ENCODE measurements at places on chromosomes 13 and 19.

GRCh38 chr13:57583529-57583928 is 48.0 kb upstream of the PCDH17 start:
- DNase-seq = no peak

- DNase-seq = no peak
Observed at GRCh38 chr19:37654118-37654517, 1.1 kb downstream of the ZFP30 start.

DNA sequence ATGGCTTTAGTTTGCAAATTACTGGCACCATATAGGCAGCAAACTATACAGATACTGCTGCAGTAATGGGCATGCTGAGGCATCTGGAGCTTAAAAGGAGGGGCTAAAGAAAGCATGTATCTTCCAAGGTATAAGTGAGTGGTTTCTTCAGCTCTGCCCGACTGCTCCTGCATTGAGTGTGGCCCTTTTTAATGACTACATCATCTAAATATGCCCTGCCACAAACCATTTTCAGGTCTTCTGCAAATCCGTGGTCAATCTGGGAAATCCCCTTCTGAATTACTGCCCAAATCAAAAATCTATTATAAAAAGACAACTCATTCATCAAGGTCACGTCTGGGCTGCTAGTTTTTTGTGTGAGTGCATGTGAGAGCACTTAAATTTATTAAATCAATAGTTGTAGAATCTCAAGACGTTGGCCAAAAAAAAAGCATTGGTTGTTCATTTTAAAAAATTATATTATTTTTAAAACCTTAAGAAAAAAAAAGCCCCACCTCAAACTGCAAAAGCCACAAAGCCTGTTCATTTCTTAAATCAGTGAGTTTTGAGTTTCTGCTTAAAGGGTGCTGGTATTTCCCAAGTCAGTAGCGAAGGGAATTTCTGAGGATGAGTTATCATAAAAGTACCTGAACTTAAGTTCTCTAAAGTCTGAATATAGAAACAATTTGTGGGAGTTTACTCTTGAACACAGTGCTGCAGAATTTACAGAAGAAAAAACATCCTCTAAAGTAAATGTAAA is 16.3 kb downstream of the LCP1 start:
- no peak for DNase-seq

DNA sequence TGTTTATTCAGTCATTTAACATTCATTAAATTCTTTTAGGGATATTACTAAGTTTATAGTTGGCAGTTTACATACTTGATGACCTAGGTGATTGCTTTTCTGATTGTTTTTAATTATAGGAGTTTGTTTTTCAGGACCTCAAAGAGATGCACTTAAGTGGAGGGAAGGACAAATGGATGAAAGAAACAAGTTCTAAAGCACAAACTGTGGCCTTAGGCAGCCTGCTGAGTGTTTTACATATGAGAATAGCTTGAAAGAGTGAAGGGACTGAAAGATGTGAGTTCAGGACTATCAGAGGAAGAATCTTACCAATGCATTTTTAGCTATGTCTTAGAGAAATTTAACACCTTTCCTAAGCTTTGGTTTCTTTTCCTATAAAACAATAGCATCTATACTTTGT is 402.6 kb downstream of the KLF12 start:
- no peak for DNase-seq

DNA sequence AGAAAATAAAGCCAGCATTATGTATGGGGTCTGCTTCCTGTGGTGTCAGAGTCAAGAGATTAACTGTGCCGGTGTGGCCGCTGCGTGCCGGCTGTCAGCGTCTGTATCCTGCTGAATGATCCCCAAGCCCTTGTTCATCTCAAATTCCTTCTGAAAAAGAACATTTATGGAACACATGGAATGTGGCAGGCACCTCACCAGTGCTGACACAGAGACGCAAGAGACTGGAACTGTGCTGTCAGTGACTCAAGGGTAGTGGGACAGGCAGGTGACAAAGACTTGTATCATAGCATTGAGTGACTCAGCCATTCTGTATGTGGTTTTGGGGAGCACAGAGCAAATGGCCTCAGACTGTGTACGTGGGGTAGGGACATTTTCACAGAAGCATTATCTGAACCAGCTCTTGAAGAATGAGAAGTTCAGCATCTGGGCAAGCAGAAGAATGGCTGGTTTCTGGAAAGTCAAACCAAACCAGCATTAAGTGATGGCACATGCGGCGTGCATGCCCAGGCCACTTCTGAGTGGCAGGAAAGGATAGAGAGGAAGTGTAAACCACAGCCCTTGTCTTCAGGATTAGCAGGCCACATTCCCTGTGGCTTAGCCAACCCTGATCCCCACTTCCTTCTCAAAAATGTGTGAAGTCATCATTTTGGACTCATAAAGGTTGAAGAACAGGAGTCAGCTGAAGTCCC is 54.0 kb upstream of the IRS2 start:
- peak; percentile 34 for DNase-seq

DNA sequence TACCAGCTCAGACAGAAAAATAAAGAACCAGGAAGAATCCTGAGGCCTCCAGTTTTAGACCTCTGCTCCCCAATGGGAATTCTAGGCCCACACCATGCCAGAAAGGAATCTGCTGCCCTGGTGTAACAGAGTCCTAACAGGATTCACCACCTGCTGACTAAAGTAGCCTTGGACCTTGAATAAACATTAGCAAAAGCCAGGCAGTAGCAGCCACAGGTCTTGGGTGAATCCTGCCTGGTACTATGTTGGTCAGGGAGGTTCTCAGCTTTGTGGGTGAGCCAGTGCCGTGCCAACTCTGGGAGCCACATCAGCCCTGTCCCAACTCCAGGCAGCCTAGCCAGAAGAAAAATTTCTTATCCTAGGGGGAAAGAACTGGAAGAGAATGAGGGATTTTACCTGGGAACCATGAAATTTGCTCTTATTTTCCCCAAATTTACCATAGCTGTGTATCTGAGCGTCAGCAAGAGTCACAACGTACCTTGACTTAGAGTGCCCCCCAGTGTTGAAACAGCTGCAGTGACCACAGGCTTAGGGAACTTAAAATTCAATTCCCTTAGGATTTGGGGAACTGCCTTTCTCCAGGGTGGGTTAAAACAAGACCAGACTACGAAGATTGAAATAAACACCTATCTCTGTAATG is 1895.6 kb upstream of the PRR20A start:
- DNase-seq = no peak

DNA sequence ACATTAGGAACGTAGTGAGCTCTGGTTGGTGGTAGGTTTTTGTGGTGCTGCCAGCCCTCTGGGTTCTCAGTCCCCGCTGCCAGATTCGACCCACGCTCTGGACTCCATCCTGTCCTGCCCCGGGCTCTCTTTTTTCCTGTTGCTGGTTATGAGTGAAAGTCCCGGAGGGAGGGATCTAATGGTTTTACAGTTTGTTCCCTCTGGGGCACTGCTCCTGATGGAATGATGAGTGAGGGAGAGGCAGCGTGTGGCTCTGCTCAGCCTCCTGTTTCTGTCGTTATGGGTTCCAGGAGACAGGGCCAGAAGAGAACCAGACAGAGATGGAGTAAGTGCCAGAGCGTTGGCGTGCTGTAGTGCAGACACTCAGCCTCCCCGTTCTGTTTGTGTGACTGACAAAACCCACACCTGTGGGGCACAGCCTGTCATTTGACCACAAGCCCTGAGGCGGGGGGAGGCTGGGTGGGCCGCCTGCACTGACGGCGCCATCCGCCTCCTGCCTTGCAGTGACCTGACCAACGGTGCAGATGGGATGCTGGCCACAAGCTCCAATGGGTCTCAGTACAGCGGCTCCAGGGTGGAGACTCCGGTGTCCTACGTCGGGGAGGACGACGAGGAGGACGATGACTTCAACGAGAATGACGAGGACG is 18.3 kb downstream of the ATP4B start:
- no peak for DNase-seq

DNA sequence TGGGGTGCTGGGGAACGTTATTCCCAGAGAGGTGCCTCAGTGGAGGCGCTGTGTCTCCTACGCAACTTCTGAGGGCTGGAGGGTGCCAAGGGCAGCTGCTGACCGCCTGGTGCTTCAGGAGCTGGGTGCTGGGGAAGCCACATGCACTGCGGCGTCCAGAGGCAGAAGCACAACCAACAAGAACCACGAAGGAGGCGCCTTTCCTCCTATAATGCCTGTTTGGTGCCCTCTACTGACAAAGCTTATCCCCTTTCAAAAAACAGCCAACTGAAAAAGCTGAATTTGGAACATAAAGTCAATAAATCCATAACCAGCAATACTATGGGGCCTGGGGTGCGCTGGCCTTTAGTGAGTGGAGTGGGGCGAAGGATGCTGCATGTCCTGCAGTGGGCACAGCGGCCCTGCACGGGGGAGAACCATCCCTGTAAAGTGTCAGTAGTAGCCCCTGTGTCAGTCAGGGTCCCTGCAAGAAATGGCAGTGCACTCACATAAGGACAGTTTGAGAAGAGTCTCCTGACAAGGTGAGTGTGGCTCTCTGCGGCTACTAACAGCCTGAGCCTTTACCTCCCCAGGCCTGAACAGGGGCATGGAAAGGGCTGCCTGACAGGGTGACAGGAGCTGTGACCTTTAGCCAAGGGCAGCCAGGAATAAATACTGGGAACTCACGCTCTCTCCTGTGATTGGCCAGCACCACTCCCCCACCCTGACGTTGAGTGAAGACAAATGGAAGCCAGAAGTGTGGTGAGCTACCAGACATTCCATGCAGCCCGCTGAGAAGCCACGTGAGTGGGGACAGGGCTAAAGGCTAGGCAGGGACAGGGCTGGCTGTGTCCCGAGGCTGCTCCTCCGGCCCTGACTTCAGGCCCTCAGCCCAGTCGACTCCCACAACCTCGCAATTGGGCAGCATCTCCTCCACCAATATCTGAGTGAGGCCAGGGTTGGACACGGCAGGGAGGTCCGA is 4.5 kb upstream of the B3GNT8 start:
- DNase-seq = no peak

GRCh38 chr19:15166700-15167099 is 34.1 kb downstream of the NOTCH3 start:
- DNase-seq = no peak

DNA sequence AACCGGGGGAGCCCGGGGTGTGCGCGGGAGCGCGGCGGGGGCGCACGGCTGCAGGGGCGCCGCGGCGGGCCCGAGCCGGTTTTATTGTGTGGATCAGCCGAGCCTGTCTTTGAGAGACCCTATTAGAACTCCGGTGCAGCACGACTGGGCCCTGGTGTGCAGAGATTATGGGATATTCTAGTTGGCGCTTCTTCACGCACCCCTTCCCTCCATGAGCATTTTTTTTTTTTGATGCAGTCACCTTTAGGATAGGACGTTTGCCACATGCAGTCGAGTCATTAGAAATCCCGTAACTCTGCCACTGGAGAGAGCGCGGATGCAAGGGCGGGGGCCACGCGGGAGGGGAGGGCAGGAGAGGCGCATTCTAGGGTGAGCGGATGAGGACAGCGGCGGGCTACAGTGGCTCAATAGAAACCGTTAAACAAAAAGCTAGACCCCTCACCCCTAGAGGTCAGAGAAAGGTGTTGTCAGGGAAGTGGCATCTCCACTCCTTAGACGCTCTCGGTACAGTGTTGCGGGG is 3.7 kb downstream of the FGF9 start:
- DNase-seq = no peak

DNA sequence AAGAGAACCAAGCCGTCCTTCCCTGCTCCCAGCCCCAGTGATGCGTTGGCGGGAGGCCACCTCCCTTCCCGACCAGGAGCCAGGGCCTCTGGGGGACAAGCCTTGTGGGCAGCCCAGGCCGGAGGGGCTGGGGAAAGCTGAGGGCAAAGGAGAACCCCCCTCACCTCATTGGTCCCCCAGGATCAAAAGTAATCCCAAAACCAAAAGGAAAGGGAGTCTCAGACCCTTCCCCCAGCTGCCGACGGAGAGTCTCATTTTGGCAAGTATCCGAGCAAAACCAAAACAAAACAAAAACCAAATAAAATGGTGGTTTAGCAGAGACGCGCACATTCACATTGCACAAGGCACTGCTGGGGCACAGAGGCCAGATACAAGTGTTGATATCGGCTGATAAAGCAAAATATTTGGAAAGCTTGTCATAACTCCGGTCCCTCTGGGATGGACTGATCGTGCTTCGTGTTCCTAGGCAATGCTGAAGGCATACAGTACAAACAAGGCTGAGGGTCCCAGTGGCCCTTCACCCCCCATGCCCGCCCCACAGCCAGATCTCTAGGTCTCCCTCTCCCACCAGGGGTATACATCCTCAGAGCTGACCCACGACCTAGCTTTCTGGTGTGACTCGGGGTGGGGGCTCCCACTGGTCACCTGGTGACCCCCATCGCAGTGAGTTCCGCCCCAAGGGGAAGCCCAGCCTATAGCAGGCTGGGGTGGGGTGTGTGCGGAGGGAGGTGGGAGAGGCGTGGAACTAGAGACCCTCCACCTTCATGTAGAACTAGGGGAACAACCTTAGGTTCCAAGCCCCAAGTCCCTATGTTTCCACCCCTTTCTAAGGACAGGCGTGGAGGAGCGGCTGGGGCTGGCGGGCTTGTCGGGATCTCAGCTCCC is 2.1 kb downstream of the CEBPA start:
- DNase-seq = no peak

GRCh38 chr13:27264181-27264580 is 6.4 kb upstream of the RASL11A start:
- DNase-seq = no peak

GRCh38 chr13:80010846-80011245 is 330.1 kb downstream of the SPRY2 start:
- DNase-seq = no peak

- DNase-seq = no peak
Observed at GRCh38 chr13:30486230-30487074, 20.7 kb upstream of the HMGB1 start.

- no peak for DNase-seq
Observed at GRCh38 chr13:73242515-73243015, 183.8 kb downstream of the KLF5 start.

GRCh38 chr13:44853641-44854040 is 135.6 kb downstream of the NUFIP1 start:
- no peak for DNase-seq

DNA sequence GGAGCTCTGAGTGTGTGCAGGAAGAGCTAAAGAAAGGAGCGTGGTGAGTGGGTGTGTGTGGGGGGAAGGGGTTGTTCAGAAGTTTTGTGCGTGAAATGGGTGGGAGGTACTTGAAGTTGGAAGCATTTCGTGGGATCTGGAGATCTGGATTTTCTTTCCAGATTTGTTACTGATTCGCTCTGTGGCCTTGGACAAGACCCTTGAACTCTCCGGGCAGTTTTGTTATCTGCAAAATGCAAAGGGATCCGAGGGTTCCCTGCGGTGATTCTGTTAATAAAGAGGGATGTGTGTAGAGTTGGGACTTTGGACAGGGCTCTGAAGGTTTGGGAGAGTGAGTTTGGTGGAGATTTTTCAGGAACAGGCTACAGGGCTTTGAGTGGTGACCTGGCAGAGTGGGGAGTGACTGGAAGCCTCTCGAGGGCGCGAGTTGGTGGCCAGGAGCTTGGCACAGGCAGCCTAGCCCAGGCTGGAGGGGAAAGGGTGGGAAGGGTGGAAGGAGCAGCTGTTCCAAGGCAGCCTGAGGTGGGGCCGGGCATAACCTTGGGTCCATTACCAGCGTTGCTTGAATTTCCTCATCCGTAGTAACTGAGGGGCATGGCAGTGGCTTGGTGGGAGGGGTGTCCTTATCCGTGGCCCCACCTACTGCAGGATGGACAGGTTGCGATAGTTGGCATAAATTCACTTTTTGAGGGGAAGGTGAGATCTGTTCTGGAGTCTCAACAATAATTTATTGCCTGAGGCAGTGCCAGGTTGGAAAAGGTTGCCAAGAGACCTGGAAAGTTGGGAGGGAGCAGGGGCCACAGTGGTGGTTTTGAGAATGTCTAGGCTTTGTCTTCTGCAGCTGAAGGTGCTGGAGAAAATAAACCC is 2.1 kb downstream of the ACTN4 start:
- DNase-seq = no peak

Measured in AG09309 (cell line).